ENCODE measurements at places on chromosomes 6 and 20. TPM values are rescaled to one million over a fixed set of nuclear protein-coding genes. Genes with fewer than 3 reads are reported as not detected.

GRCh38 chr6:89562093-89562973 is 76.2 kb downstream of the LYRM2 start:
- DNase-seq, result no peak

DNA sequence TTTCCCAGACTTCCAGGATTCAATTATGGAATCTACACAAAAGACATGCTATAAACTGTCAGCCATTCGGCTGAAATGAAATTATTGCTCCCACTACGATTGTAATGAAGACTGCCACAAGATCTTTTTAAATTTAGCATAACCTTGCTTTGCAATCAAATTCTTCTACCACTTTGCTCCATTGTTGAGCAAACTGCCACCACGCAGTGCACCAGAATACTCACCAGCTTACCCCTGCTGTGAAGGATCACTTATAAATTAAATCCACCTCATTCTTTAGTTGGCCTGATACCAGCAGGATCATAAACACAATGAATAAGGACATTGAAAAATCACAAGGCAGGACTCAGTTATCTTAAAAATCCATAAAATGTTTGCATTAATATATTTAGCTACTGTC is 151.8 kb upstream of the PRND start:
- DNase-seq, result no peak

TULP1 gene
- total RNA-seq, result not detected

DNA sequence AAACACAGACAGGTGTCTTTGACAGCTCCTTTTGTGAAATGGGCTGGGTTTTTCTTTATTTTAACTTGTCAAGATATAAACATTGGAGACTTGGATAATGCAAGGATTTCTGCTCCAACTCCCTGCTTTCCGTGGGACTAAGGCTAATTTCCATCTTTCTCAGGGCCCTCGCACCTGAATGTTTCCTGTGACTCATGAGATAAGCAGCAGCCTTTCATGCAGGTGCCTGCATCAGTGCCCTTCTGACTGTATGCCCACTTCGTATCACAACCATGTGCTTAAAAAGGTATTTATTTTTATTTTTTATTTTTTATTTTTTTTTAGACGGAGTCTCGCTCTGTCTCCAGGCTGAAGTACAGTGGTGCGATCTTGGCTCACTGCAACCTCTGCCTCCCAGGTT is 736.1 kb downstream of the DOK5 start:
- no peak for DNase-seq

DNA sequence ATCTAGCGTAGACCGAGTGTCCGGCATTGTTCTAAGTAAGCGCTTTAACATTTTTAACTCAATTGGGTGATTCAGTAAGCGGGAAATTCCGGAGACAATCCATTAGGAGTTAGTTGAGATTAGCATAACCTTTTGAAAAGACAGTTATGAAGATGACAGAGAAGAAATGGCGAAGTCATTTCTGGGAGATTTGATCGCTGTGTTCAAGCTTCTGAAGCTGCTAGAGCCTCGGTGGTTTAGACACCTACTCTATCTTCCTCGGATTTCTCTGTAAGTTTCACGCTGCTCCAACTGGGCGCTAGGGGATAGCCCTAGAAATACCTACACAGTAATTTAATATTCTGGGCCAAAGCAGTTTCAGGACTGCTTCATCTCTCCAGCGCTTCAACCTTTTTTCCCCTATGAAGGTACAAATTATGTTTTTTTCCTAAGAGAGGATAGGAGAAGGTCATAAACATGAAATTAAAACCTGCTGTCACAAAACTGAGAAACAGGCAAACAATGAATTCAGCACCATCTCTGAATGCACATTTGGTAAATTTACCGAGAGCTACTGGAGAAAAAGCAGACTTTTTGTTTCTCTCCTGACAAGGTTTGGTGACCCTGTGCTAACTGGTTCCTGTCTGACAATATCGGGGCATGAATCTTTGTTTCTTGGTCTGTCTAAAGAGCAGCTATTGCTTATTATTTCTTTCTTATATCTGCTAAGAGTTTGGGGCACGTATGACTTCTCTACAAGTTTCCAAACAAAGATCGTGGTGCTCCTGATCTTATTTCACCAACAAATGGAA is 22.4 kb downstream of the ZNF311 start:
- DNase-seq, result no peak

OR2H2 gene
- total RNA-seq, result not detected

KCNK15 gene
- 16.1 TPM for total RNA-seq

DNA sequence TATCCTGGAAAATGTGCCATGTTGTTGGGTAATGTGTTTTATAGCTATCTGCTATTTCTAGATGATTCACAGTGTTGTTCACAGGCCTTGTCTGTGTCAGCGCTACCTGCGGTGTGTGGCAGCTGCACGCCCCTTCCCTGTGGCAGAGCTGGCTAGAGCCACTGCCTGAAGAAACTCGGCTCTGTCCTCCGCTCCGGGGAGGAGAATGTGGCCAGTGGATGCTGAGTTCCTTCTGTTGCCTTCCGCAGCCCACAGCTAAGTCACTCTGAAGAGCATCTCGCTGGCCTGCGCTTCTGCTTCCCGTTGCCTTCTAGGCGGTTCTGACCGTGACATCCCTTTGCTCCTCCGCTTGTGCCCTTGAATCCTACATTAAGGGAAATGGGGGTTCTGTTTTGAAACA is 135.1 kb downstream of the PLG start:
- DNase-seq, result no peak

DNA sequence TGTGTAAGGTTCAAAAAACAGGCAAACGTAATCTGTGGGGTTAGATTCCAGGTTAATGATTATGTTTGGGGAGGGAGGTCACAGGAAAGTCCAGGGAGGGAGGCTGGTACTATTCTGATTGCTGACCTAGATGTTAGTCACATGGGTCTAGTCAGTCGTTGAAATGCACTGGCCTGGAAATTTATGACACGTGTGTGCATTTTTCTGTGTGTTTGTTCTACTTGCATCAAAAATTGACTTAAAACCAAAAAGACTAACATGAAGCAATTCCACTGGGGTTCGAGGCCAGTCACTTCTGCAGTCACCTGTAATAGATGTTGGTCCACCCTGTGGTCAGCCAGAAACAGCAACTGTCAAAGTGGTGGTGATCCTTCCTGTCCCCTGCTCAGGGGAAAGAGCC is 104.2 kb upstream of the MLN start:
- no peak for DNase-seq

DNA sequence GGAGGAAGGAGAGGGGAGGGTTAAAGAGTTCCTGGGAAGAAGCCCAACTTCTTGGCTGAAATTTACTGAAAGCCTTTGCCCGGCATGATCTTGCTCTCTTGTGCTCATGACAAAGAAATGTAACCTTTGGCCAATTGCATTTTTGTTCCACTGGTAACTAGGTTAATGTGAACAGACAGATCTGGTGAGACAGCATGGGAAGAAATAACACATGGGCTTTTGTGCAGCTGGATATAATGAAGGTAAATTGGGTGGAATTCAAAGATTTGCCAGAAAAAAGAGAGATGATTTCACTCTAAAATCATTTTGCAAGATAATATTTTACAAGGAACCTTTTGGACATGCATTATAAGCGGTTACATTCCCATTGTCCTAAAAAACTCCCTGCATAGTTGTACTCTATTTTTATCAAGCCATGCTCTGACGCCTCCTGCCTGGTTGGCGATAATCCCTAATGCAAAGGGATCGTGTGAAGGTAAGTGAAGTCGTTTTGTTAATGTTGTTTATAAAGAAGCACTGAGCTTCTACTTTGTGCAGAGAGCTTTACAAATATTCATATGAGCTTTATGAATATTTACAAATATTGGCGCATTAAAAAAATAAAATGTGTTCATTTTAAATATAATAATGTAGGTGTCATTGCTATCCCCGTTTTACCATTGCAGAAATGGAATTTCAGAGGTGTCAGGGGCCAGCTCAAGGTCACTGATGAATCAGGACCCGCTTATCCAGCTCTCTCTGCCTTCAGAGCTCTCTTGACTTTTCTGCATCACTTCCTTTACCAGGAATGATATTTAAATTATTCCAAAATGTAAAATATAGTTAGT is 161.3 kb upstream of the AGPAT4 start:
- DNase-seq, result no peak

PLA2G7 gene
- 2.0 TPM for total RNA-seq

DNA sequence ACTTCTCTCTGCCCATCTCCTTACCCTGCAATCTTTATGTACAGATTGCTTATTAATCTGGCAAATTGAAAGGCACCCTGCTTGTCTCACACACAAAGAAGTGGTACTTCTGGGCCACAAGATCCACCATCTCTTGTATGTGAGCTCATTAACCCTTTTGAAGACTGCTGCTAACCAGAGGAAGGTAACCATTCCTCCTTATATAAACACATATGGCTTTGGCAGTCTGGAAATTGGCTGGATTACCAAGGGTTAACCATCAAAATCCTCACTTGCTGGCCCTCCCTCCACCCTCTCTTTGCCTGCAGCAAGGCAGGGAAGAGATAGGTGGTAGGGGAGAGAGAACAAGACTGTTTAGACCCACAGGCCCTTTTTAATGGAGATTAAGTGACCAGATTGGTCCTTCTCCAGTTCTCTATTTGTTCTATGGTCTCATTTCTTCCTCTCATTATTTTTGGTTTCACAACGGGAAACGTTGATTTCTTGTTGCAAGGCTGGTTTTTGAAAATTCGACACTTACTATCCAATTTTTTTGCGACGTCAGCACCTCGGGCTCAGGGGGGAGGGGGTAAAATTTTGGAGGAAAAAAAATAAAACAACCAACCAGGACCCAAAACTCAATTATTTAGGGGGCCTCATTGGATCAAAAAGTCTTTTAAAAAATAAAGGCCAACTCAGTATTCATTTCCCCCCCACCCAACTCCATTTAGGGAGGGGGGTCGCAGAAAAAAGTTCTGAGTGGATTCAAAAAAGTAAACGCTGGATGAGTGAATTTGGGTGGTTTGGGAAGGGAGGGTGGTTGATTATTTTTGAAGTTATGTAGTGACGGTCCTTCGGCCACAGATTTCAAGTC is 859 bp downstream of the PPP1R10 start:
- DNase-seq, result no peak

- no peak for DNase-seq
These were observed 17.2 kb downstream of the GPLD1 start for GRCh38 chr6:24472181-24472580.

GRCh38 chr6:12233693-12234571 is 56.2 kb upstream of the EDN1 start:
- DNase-seq, result no peak

TNXB gene
- total RNA-seq, result 441 TPM

- no peak for DNase-seq
These were observed 391.8 kb upstream of the MMS22L start for GRCh38 chr6:97674802-97675201.

- DNase-seq, result no peak
These were observed 8.8 kb upstream of the NDRG3 start for GRCh38 chr20:36754656-36755222.

TDRD6 gene
- total RNA-seq, result 1.0 TPM
